ENCODE measurements at places on chromosomes 5 and 9.

DNA sequence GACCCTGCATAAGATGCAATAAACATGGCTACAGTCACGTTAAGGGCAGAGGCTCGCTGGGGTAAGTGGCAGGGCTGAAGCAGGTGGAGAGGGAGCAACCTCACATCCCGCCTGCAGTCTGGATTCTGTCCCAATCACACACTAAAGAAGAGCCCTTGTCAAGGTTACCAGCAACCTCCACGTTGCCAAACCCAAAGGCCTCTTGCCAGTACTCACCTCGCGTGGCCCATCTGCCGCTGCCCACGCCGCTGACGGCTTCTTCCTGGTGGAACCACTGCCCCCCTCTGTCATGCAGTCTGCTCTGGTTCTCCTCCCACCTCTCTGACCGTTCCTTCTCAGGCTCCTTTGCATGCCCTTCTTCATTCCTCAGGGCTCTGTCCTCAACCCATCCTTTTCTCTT, 8.8 kb downstream of the AQP7 start:
- DNase-seq, result no peak

GRCh38 chr9:112861155-112861554, 29.5 kb downstream of the SLC46A2 start:
- no peak for DNase-seq

GRCh38 chr5:51821697-51822096, 438.4 kb downstream of the ISL1 start:
- DNase-seq, result no peak

GRCh38 chr9:126719618-126720031, 85.2 kb upstream of the ZBTB43 start:
- peak; percentile 86 for DNase-seq

GRCh38 chr5:138543730-138544104, 681 bp upstream of the ETF1 start:
- DNase-seq, result peak; percentile 60

DNA sequence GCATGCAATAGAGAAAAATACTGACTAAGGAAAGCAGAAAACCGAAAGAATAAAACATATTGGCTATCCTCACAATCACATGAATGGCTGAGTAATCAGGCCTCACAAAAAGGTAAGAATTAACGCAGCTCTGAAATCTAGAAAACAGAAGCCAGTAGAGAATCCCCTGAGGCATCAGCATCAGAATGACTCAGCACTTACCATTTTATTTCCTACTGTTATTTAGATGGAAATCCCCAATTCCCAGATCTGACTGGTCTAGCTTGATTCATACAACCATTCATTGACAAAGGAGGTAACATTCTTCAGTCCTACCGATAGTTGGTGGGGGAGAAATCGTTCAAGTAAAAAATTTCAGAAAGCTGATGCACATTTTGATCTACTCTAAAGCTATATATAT, 1408.4 kb upstream of the WWC1 start:
- no peak for DNase-seq

- no peak for DNase-seq
These were observed 55.8 kb downstream of the ANXA2R start for GRCh38 chr5:42984307-42984706.

DNA sequence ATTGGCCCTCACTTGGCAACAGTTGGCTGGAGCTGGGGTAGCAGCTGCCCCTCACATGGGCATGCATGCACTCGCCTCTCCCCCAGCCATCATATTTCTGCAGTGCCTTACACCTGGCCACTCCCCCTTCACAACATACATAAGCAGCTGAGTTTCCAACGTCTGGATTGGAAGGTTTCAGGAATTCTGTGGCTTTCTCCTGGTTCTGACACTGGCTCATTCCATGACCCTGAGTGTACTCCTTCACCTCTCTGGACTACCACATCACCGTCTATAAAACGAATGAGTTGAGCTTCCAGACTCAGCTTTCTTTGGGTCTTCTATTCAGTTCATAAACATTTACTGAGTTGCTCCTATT, 84.3 kb downstream of the GALNT10 start:
- no peak for DNase-seq

- peak; percentile 60 for DNase-seq
These were observed 453.5 kb downstream of the RAB3C start for GRCh38 chr5:59036274-59036961.

- no peak for DNase-seq
These were observed 29.2 kb downstream of the PCDHGC5 start for GRCh38 chr5:141517880-141518617.

- DNase-seq, result no peak
These were observed 148.9 kb upstream of the RUSC2 start for GRCh38 chr9:35341021-35341420.

GRCh38 chr5:35902046-35902672, 36.3 kb downstream of the CAPSL start:
- DNase-seq, result peak; percentile 24

DNA sequence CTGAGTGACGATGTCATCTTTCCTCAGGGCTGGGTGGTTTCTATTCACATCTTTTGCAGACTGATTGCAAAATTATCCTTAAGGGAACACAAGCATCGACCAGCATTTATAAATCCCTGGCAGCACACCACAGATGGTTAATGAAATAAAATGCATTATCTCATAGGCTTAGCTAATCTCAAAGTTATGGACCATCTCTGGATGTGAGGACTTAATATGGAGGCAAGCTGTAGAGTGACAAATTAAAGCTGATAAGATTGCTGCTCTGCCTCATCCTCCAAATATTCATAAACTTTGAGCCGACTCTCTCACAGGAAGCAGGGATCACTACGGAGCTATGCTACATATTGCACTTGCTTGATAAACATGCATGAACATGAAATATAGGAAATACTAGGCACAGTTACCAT, 663.2 kb upstream of the RGMB start:
- no peak for DNase-seq

DNA sequence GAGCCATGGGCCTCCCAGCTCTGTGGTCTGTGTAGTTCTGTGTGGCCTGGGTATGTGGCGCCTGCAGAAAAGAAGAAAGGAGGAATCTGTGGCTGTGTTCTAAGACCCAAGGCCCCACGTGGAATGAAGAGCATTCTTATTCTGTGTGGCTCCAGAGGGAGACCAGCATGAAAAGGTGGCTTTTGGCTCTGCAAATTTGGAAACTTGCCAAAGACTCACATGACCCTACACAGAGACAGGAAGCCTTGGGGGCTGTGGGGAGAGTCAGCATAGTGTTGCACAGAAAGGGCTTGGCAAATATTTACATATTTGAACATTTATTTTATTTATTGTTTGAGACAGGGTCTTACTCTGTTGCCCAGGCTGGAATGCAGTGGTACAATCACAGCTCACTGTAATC, 193.3 kb downstream of the TMEM38B start:
- DNase-seq, result no peak

DNA sequence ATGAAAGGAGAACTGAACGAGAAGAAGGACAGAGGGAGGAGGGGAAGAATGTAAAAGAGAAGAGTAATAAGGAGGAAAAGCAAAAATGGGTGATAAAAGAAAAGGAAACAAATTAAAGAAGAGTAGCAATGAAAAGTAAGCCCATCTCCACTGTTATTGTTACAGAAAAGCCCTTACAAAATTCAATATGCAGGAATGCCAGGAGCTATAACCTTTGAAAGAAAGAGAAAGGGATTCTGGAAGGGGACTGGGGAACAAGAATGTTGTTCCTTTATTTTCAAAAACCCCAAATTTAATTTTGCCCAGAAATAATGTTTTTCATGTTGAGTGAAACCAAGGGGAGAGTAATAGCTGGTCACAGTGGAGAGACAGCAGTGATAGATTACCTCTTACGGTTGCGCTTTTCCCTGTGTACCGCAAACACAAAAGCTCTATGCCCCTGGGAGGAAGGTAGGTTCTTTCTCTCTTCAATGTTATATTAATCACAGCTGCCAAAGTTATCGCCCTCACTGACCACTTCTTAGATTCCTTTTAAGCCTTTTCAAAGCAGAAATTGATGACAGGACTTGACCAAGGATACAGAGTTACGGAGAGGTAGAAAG, 86.7 kb downstream of the BRINP1 start:
- DNase-seq, result no peak

- DNase-seq, result no peak
These were observed 92.1 kb downstream of the PIP5K1B start for GRCh38 chr9:68797116-68797515.

DNA sequence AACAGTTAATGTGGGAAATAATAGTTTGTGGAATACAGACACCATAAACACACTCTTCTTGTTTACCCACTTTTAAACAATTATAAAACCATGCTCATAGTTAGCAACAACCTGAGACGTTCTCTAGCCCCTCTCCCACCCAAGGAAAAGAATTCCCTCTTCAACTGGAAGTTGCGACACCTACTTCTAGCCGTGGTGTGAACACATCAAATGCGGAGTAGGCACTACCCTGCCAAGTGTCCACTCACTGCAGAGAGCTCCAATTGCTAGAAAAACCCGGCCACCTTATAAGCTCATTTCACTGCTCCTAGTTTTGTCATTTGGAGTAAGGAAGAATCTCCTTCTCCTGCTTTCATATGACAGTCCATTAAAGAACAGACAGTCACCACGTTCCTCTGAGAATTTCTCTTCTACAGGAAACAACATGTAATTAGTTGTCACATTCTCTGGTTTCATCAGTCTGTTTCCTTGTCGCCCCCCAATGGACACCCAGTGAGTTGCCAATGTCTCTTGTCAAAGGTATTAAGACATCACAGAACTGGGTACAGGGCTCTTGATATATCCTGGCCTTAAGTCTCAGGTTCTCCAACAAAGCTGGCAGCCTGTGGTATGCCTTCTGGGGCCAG, 47.3 kb downstream of the PRLR start:
- DNase-seq, result peak; percentile 65

DNA sequence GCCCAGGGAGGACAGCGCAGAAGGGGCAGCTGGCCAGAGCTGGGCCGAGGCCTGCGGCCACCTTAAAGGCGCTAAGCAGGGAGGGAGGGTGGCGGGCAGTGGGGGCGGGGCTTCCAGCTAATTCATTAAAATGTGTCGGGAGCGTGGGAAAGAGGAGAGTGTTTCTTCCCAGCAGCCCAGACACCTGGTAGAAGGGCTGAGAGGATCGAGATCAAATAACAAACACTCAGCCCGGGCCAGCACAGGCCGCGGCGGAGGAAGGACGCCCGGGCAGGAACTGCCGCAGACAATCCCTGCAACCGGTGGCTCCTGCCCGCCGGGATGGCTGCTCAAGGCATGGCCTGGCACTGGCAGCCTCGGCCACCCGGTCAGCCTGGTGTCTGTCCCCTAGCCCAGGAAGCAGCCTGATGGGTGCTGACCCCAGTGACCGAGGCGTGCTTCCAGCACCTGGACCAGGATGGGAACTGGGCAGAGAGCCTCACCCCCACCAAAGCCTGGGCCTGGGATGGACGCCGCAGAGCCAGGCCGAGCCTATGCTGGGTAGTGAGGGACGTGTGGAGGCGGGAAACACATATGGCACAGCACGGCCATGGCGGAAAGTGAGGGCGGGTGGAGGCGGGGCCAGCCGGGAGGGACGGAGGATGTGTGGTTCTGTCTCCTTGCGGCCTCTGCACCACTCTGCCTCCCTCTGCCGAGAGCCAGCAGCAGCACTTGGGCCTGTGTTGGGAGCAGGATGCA, 3.2 kb upstream of the NRARP start:
- no peak for DNase-seq

GRCh38 chr5:160155017-160155750, 35.9 kb upstream of the PWWP2A start:
- no peak for DNase-seq

DNA sequence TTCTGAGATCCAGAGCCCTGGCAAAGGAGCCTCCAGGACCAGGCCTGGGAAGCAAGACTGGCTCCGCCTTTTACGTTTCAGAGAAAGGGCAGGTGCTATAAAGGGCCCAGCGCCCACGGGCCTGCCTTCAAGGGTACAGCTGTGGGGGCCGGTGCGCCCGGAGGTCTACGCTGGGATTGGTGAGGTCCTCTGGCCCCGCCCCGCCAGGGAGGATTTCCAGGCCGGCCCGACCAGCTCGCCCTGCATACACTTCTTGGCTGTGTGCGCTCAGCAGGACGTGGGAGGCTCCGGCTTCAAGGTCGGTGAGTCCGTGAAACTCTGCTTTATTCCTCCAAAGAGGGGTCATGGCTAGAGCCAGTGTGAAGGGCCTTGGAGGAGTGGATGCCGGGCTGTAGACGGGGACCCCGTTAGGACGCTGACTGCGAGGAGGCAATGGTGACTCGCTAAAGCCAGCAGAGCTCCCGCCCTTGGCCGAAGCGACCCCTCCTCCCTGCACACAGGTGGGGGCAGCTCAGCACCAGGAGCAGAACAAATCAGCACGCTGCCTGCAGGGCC, at the start of gene CKMT2:
CKMT2 (plus strand) TSS at position 243 of the 555 bp plus-strand sequence. CDS start 17,811 bp downstream, outside the sequence.
- no peak for DNase-seq

DNA sequence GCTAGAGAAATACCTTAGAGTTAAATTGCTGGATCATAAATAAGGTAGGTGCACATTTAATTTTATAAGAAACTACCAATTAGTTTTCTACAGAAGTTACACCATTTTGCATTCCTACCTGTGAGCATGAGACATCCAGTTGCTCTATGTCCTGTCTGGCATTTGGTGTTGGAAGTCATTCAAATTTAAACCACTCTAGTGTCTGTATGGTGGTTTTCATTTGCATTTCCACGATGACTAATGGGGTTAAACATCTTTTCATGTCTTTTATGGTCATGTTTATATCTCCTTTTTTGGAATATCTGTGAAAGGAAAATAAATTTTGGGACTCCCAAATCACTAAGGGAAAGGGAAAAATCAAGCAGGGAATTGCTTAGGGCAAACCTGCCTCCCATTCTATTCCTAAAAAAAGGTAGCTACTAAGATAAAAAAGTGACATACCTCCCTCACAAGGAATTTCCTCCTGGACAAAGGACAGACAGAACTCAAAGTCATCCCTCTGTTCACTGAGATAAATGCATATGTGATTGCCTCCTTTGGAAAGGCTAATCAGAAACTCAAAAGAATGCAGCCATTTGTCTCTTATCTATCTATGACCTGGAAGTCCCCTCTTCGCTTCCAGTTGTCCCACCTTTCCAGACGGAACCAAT, 31.6 kb upstream of the ADCY2 start:
- no peak for DNase-seq

- DNase-seq, result no peak
These were observed 209.7 kb downstream of the ESM1 start for GRCh38 chr5:54775645-54776044.

- DNase-seq, result peak; percentile 71
These were observed 23.1 kb upstream of the CNOT6 start for GRCh38 chr5:180470966-180471582.

- no peak for DNase-seq
These were observed 30.8 kb upstream of the ENHO start for GRCh38 chr9:34553511-34554021.

DNA sequence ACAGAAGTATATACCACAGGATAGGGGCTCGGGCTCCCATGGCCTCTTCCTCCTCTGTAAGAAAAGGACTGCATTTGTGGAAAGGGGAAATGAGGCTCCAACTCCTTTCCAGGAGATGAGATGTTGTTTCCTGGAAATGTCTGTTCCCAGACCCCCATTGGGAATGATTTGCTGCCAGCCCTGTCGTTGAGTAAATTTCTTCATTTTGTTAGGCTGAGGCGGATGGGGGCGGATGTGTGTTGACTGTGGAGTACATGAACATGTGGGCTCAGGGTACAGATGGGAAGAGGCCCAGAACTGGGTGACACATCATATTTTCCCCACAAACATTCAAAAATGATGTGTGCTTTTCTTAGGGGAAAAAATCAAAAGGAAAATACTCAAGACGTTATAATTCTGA, 28.8 kb upstream of the TNFAIP8 start:
- DNase-seq, result no peak

All from urothelium cell line (cell line).